Mucosa of gallbladder (tissue), 1 donor: ENCODE measurements at places on chromosomes 11 and 22.

GRCh38 chr11:114586797-114587196 lies 8.8 kb downstream of the NXPE4 start:
- no peak for DNase-seq

DNA sequence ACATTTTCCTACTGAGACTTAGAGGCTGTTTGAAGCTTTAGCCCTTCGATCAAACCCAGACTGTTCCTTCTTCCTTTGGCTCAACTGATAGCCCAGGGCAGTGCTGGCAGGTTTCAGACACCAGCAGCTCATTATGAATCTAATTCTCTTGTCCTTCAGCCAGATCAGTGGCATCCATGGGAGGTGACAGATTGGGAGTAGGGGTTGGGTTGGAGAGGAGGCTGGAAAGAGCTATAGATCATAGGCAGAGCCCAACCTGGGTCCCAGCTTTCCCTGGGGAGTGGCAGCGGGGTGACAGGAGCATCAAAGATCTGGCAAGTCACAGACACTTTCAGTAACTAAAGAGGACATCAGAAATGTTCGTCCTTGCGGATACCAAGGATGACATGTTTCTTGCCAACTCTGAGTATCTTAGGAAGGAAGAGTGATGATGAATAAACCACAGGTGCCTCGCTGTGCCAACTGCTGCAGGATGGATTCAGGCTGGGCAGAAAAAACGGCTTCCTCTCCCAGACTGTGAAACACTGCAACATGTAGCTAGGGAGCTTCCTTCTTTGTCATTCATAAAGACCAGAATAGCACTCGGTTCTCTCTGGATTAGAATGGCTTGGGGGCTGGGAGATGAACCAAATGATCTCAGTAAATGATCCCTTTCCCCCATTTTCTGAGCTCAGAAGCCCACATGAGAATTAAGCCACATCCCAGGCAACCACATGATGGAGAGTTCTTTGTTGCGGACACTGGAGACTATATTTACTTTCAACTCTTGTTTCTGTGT lies 19.1 kb downstream of the ABCC8 start:
- no peak for DNase-seq

DNA sequence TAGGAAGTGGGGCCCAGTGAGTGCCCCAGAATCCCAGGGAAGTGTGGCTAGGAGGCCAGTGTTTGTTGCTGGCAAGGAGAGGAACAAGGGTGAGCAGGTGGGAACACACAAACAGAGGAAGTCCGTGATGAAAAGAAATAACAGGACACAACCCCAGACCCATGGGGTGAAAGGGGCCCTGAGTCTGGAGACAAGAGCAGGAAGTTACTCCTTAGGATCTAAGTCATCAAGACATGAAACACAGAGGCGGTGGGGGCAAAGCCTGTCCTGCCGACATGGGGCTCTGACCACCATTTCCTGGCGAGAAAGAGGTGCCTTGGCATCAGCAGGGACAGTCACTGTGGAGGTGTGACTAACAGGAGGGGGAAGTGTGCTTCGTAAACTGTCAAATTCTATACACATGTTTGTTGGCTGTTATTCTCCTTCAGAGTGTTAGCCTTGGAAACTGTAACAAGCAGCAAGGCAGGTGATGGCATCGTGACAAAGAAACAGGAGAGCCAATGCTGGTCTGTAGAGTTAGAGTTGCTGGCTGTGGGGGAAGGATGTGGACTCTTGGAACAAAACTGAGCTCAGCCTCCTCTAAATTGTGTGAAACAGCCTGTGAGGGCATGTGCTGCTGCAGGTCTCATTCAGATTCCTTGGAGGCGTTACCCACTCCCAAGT lies 21.7 kb downstream of the CHST1 start:
- DNase-seq = no peak

GRCh38 chr11:78149646-78150045 lies 10.2 kb upstream of the ALG8 start:
- DNase-seq = no peak

DNA sequence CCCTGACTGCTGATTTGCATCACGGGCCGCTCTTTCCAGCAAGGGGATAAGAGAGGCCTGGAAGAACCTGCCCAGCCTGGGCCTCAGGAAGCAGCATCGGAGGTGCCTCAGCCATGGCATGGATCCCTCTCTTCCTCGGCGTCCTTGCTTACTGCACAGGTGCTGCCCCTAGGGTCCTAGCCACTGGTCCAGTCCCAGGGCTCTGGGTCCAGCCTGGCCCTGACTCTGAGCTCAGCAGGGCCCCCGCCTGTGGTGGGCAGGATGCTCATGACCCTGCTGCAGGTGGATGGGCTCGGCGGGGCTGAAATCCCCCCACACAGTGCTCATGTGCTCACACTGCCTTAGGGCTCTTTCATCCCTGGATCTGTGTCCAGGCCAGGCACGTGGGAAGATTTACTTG lies 7.0 kb upstream of the IGLL5 start:
- no peak for DNase-seq

DNA sequence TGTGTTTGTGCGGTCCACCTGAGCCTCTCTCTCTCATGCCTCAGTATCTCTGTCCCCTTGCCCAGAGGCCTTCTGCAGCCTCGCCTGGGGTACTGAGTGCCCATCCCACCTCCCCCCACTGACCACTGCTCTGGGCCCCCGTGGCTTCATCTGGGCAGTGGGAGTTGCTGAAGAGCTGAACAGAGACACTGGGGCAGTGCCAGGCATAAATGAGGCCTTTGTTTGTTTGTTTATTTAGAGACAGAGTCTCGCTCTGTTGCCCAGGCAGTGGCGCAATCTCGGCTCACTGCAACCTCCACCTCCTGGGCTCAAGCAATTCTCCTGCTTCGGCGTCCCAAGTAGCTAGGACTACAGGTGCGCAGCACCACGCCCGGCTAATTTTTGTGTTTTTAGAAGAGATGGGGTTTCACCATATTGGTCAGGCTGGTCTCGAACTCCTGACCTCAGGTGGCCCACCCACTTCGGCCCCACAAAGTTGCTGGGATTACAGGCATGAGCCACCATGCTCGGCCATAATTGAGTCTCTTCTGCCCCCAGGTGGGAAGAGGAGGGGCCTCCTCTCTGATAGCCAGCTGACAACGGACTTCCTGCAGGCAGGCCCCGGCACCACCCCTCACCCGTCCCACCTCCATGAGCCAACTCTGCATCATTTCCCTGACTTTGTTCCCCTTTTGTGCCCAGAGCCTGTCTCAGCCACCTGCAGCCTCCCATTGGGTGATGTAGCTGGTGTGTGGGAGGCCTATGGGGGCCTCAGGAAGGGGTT lies 9.3 kb downstream of the CRYBB3 start:
- no peak for DNase-seq

DNA sequence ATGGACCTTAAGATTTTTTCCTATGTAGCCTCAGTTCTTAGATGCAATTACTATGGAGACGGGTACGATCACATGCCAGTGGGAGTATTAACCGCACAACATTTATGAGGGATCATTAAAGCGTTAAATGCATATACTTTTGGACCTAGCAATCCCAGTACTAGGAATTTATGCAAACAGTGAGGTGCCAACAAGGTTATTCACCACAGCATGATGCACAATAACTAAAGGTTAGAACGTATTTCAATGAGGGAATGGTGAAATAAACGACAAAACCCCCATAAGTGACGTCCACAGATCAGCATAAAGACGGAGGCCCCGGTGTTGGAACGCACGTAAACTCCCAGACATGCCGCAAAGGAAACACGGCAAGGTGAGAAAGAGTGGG lies 539 bp downstream of the SIRT3 start:
- DNase-seq = no peak

DNA sequence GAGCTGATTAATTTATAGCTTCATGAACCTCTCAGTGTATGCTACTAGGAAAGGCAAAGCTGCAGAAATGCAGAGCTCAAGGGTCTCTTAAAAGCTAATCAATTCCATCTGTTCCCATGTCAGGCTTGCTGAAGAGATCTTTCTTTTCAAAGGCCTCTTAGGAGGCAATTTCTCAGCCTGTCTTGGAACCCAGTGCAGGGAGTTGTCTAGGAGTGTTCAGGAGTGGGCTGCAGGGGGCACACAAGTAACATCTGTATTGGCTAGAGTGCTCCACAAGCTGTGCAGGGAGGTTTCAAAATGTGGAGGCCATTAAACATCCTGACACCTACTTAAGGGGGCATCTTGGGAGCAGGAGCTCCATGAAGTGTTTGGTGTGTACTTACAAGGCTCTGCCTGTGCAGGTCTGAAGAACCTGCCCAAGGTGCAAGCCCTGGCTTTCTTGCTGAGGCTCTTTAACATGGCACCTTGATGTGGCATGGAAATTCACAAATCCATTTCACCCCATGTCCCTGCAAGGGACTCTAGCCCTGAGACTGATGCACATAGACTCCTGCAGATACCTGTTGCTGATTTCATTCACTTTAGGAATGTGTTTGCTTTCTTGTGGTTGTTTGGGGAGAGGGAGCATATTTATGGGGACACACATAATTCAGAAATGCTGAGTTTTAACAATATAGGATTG lies 134.7 kb downstream of the ME3 start:
- no peak for DNase-seq

GRCh38 chr22:40156001-40156516 lies 21.7 kb upstream of the TNRC6B start:
- DNase-seq = peak; percentile 61

- peak; percentile 20 for DNase-seq
Measured at GRCh38 chr11:82398300-82398815, 335.3 kb downstream of the FAM181B start.

DNA sequence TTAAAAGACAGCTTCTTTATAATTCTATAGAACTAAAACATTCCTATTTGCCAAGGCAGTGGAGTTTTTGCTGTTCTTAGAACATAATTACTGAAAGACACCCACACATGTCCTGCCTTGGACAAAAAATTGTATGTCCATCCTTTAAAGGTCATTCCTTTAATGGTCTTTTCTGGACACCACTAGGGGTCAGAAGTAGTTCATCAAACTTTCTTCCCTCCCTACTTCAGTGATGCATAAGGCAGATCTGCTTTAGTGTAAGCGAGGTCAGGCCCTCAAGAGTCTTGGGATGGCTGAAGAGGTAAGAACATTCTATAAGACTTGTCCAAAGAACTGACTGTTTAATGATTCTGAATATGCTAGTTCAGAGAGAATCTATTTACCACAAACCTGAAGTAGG lies 4.3 kb upstream of the OR51V1 start:
- no peak for DNase-seq

- peak; percentile 73 for DNase-seq
Measured at GRCh38 chr11:66328302-66329144, 7.7 kb downstream of the RIN1 start.

GRCh38 chr11:62976109-62976508 lies 8.7 kb downstream of the SLC22A6 start:
- DNase-seq = no peak

- DNase-seq = no peak
Measured at GRCh38 chr11:115505175-115505574, 960 bp upstream of the CADM1 start.

- no peak for DNase-seq
Measured at GRCh38 chr22:20829491-20830134, 29.0 kb downstream of the PI4KA start.

GRCh38 chr11:95545116-95545875 lies 244.3 kb downstream of the FAM76B start:
- no peak for DNase-seq

- no peak for DNase-seq
Measured at GRCh38 chr22:24699876-24700275, 74.6 kb downstream of the PIWIL3 start.

GRCh38 chr11:131240421-131240820 lies 130.0 kb upstream of the NTM start:
- DNase-seq = no peak

- DNase-seq = no peak
Measured at GRCh38 chr11:38005597-38005996, 1407.6 kb upstream of the RAG2 start.

DNA sequence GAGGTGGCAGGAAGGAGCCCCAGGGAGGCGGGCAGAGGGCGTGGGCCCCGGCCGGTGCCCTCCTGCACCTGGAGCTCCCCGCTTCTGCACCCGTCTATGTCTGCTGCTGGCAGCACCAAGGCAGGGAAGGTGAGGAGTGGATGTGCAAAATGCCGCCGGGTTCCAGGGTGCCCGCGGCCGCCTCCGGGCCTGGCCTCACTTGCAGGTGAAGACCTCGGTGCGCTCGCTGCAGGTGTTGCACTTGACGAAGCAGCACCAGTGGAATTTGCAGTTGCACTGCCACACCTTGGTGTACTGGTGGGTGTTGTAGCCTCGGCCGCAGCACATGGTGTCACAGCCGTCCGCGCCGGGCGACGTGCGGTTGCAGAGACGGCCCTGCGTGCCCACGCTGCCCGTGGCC lies 54.3 kb downstream of the WNT7B start:
- no peak for DNase-seq

GRCh38 chr11:133887692-133888332 lies 42.5 kb upstream of the SPATA19 start:
- DNase-seq = no peak

- DNase-seq = no peak
Measured at GRCh38 chr11:44880511-44880910, 70.2 kb downstream of the TP53I11 start.

DNA sequence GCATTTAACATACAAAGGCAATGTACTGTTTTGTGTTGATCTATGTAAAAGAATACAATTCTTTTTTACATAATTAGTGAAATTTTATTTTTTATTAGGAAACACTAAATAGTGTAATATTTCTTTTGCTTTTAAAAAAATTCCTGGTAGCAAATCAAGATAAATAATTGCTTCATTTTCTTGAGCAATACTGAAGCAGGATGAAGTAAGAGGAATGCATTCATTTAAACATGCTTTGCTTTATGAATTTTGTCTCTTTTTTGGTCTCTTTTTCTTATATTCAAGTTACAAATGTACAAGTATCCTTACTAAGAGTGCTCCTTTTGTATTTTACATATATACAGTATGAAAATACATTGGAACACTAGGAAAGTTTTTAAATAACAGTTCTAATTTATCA lies 144.4 kb upstream of the TEAD1 start:
- DNase-seq = no peak

DNA sequence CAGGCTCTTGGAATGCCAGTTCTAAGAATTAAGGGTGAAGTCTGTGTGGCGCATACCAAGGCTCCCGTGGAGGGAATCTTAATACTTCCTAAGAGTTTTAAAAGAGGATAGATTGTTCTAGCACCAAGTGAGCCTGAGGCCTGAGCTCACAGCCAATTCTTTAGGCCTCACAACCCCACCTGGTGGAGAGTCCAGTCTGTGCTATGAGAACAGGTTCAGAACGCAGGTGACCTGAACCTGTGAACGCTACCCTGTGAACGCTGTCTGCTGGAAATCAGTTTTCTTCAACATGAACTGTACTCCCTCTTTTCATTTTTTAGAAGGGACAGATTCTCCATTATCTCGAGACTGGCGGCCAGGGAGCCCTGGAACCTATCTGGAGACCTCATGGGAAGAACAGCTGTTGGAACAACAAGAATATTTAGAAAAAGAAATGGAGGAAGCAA lies 43.2 kb upstream of the DLAT start:
- peak; percentile 83 for DNase-seq
